Esophagus squamous epithelium (tissue), 5 donors: ENCODE measurements at places on chromosomes 5 and 9.

DNA sequence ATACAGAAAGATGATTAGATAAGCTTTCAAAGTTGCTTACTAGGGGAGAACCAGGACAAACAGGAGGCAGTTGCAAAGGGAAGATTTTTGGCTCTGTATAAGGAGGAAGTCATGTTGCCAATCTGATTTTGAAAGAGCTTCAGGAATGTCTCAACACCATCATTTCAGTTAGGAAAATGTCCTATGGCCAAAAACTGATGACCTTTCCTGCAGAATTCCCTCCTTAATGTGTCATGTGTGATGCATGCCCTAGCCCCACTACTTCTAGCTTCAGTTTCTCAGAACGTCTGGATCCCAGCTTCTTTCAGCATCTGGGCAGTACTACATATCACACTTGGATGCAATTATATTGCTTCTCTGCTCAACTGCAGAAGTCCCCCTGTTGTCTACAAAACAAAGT is 211.5 kb upstream of the NREP start:
- DNase-seq = no peak

DNA sequence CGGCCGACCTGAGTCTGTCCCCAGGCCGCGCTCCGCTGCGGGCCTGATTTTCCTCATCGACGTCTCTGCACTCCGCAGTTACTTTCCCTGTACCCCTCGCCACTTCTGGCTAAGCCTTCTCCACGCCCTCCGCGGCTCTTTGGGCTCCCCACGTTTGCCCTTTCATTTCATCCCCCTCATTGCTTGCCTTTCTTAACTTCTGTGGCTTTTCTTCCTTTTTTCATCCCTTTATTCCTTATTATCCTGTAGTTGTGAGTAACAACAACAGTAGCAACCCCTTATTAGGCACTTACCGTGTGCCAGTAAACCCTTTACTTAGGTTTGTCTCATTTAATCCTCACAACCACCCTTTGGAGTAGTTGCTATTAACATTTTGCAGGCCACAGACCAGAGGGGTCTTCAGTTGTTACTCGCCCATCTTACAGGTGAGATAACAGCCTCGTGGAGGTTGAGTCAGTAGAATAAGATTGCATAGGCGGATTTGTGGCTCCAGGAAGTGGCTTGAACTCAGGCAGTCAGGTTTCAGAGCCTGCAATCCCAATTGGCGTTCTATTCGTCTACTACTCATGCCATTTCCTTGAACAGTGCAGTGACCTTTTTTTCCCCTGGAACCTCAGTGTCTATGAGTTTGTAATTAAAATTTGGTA is 724 bp downstream of the TCERG1 start:
- no peak for DNase-seq

DNA sequence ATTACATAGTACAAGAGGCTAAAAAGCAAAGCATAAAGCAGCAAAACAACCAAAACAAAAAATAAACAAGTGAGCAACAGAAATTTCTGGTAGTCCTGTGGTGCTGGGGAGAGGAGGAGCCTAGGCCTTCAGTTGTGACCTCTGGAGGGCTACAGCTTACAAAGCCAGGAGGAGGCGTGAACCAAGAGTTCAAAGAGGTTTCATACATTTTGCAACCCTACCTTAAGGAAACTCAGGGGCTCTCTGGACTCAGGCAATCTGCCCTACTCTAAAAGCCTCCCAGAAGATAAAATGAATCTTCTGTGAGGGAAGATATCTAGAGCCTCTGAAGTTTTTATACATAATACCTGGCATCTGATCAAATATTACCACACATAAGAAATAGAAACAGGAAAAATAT is 187.4 kb downstream of the AGTPBP1 start:
- DNase-seq = no peak

DNA sequence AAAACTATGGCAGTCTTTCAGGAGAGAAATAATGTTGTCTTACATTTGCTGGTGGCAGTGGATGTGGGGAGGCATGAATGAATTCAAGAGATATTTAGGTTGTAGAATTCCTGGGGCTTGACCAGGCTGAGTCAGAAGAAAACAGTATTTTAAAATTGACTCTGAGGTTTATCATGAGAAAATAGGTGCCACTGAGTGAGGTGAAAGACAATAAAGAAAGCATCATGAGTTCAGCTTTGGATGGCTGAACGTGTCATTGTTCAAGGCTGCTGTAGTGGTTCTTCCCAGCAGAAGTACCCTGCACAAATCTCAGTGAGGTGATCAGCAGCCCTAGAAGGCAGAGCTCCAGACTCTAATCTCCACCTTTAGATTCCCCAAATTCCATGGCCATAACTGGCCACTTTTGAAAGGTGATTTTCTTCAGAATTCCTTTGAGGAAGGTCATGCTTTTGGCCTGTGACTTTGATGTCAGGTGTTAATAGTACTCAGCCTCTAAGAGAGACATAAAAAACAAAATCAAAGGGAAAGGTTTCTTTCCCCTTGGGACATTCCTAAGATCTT is 395.4 kb downstream of the NTRK2 start:
- no peak for DNase-seq

- DNase-seq = no peak
These were observed 186.4 kb downstream of the CDK5RAP2 start for GRCh38 chr9:120393386-120394057.

DNA sequence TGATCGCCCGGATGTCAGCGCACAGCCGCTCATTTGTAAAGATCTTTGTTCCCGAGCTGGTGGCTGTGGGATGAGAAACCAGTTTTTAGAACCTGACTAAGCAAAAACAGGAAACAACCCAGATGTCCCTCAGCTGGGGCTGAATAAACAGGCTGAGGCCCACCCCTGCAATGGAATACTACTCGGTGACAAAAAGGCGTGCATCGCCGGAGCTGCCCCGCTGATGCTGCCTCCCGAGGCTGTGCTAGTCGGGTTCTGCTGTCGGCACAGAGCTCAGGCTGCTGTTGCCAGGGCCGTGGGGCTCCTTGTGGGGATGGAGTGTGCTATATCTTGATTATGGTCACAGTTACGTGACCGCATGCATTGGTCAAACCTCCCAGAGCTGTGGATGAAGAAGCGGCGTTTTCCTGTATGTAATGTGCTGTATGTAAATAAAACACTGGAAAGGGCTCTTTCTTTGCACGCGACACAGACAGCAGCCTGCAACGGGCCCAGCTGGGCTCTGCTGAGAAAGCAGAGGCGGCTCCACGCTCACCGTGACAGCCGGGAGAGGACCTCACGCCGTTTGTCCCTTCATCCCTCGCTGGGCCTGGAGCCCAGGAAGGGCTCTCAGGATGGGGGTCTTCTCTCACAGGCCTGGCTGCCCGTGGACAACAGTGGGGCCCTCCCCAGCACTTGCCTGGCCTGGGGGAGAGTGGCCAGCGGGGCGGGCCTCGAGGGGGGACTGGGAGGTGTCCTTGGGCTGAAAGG is 51.5 kb upstream of the RNU6ATAC start:
- DNase-seq = no peak
